ENCODE measurements at places on chromosomes 16 and 17.

GRCh38 chr16:16073891-16074881, 124.8 kb downstream of the ABCC1 start:
- DNase-seq: no peak

GRCh38 chr17:4178651-4179050, 35.7 kb downstream of the CYB5D2 start:
- DNase-seq: no peak

DNA sequence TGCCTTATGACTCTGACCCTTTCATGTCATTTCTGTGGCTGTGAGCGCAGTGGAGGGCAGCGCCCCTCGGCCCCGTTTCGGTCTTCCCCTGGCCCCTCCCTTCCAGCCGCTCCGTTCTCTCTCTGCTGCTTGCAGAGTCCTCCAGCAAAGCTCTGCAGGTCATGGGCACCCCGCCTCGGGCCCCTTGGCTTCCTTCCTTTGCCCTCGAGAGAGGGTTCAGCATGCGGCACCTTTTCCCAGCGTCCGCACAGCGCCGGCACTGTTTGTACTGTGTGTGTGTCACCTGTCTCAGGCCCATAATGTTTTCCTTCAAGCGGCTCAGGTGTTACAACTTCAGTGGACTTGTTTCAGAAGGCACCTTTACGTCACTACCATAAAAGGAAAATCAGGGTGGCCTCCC, 98.5 kb downstream of the RAP1GAP2 start:
- DNase-seq: no peak

DNA sequence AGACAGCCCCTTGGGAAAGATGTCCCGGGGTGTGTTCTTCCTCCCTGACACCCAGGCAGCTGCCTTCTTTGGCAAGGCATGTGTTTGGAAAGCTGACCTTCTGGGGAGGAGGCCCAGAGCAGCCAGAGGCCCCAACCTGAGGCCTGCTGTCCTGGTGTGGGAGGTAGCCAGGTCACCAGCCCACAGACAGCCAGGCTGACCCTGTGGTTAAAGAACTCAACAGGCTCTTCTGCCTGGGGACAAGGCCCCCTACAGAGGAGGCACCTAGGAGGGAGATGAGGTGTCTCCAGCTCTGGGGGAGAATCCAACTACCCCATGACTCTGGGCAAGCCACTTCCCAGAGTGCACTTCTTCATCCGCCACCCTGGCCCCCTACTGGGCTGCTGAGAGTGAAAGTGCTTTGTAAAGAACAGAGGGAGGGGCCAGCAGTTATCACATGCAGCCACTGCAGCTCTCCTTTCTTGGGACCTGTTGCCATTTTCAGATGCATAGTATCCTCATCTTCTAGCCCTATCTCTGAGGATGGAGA, 13.1 kb upstream of the SREBF1 start:
- DNase-seq: peak; percentile 59

DNA sequence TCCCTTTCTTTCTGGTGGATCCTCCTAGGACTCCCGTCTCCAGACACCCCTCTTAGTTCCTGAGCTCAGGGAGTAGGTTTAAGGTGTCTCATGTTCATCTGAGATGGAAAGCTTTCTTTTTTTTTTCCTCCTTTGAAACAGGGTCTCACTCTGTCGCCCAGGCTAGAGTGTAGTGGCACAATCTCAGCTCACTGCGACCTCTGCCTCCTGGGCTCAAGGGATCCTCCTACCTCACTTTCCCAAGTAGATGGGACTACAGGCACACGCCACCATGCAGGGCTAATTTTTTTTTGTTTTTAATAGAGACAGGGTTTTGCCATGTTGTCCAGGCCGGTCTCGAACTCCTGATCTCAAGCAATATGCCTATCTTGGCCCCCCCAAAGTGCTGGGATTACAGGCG, 3.6 kb upstream of the GSE1 start:
- DNase-seq: no peak

DNA sequence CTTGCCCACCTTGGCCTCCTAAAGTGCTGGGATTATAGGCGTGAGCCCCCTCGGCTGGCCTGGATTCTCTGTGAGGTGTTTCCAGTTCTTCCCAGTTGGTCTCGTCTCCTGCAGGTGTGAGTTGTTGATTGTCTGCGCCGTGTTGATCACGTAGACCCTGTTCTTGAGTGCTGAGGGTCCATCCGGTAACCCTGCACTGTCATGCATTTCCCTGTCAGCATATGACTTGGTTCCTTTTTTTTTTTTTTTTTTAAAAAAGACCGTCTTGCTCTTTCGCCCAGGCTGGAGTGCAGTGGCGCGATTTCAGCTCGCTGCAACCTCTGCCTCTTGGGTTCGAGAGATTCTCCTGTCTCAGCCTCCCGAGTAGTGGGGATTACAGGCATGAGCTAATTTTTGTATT, 17.3 kb downstream of the MGRN1 start:
- DNase-seq: no peak

DNA sequence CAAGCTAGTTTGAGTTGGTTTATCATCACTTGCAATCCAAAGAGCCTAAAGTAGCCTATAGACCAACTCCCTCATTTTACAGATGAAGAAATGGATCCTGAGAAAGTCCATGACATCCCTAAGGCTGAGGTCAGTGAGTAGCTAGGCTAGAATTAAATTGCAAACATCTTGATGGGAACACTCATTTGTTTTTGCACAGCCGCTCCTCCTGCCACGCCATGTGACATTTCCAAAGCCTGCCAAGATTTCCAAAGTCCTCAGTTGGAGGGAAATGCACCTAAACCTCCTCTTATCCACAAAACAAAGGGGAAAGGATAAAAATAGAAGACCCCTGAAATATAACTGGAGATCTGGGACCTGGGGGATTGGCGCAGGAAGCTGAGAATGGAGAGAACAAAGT, 15.0 kb downstream of the TMEM92 start:
- DNase-seq: no peak

DNA sequence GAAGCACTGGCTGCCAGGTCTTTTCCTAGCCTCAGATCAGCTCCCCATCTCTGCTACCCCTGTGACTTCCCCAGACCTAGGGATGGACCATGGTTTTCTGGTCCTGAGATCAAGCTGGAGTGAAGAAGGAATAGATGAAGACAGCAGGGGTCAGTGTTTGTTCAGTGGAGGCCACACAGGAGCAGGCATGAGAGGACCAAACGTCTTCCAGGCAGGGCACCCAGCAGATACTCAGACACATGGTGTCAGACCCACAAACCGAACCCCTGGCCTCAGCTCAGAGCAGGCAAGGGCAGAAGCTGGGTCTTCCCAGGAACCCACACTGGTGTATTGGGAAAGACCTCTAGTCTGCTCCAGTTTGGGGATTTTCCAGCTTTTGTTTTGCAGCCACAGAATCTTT, 189.7 kb downstream of the IRX5 start:
- no peak for DNase-seq

GRCh38 chr17:38874505-38875400, 4.9 kb downstream of the LASP1 start:
- no peak for DNase-seq

Measured in GM12865 (cell line).